Left kidney (tissue), 8 donors: ENCODE measurements at places on chromosomes 12 and 14. TPM values are rescaled to one million over a fixed set of nuclear protein-coding genes. Genes with fewer than 3 reads are reported as not detected.

- no peak for DNase-seq
These were observed 12.9 kb downstream of the STXBP6 start for GRCh38 chr14:25037032-25037431.

The SLCO1B1 gene
- not detected for polyA plus RNA-seq

The MGST1 gene
- polyA plus RNA-seq: 29.8 TPM

GRCh38 chr14:64500088-64500487, 3.5 kb downstream of the ZBTB25 start:
- no peak for DNase-seq

- no peak for DNase-seq
These were observed 51.8 kb upstream of the FBRSL1 start for GRCh38 chr12:132437943-132438700.

GRCh38 chr14:39085933-39086332, 17.1 kb downstream of the SEC23A start:
- DNase-seq: no peak

GRCh38 chr14:32417956-32418552, 89.0 kb downstream of the AKAP6 start:
- DNase-seq: no peak

DNA sequence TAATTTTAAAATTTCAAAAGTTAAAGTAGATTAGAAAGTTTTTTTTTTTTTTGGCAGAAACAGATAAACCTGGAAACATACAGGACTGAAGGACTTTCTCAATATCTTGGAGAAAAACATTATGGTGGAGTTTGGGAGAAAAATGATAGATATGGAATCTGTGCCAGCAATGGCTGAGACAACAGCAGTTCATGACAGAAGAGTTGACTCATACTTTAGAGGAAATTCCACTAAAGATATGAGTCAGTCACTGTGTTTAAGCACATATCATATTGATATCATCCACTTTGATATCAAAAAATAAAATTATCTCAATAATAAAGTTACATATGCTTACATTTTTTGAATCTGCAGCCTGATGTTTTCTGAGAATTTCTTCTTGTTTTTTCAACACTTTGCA, 193.9 kb upstream of the OR4E1 start:
- DNase-seq: no peak

GRCh38 chr14:90848944-90849731, 32.9 kb upstream of the TTC7B start:
- DNase-seq: no peak

The CDKL1 gene
- polyA plus RNA-seq: 8.6 TPM

The GPR65 gene
- polyA plus RNA-seq: 0.50 TPM

- DNase-seq: no peak
These were observed 20.2 kb upstream of the DUSP16 start for GRCh38 chr12:12582895-12583303.

The KRT7 gene
- 56.5 TPM for polyA plus RNA-seq

GRCh38 chr14:99260587-99261551, 11.1 kb downstream of the BCL11B start:
- DNase-seq: no peak

DNA sequence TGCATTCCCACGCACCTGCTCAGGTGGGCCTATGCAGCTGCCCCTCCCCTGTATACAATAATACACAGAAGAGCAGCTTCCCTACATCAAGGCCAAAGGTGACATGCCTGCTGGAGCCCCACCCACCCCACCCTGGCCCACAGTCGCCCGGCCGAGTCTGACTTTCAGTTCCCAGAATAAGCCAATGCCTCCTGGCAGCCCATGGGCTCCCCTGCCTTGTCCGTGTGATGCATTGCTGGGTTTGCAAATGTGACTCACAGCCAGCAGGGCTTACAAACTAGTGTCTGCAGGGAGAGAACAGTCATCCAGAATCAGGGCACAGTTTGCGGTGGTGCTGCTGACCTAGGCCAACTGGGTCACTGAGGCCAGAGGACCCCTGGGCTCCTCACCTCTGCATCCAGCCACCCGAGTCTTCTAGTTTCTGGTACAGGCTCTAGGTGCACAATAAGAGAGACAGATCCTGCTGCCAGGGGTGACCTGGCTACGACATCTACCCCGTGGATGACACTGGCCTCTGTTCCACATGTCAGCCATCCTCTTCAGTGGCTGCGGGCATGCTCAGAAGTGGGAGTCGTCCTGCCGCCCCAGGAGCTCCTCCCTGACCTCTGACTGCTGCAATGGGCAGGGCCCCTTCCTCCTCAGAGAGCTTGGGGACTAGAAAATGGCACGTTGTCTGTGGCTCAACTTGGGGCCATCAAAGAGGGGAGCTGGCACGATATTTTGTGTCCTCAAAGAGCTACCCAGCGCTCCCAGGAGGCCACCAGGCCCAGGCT, 84.5 kb downstream of the CHGA start:
- no peak for DNase-seq

- DNase-seq: no peak
These were observed 117.2 kb upstream of the DNM1L start for GRCh38 chr12:32561931-32562341.

DNA sequence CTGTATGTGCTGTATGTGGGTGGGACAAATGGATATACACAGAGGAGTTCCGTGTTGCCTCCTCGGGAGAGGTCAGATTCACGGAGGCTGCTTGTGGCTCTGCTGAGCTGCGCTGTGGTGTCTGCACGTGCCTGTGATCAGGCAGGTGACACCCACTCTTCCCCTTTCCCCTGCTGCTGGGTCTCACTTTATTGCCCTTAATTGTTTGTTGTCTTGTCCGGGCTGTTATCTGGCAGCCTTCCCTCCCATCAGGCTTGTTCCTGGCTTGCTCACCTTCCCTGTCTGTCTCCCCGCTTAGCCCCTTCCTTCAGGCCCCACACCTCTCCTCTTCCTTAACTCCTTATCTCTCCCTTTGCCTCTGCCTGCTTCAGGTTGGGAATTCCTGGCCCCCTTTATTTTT, 13.5 kb downstream of the WNT5B start:
- no peak for DNase-seq

GRCh38 chr14:99454246-99454645, 26.4 kb downstream of the SETD3 start:
- DNase-seq: no peak

DNA sequence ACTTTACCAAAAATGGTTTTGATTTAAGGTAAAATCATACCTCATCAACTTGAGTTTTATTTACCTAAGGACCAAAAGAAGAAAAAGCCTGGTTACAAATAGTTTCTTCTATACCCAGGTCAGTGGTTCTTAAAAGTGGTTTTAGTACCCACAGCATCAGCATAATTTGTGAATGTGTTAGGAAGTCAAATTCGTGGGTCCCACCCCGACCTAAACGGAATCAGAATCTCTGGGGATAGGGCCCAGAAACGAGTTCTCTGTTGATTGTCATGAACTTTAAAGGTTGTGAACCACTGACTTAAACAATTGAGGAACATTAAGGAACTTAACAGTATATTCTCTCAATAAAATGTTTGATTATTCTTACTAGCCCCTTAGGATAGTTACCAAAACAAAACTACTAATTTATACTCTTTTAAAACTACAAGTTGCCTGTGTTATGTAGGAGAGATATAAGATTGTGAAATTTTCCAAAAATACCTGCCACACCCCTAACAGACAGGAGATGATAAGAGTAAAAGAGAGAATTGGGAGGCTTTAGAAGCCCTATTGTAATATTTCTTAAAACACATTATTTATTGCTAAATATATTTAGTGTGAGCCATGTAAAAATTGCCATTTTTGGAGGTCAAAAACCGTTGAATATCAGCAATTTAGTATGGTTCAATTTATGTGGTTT, 669 bp upstream of the SLC25A21 start:
- DNase-seq: no peak

GRCh38 chr14:23171222-23171975, 12.1 kb downstream of the SLC7A8 start:
- no peak for DNase-seq

The NOVA1 gene
- 34.0 TPM for polyA plus RNA-seq

DNA sequence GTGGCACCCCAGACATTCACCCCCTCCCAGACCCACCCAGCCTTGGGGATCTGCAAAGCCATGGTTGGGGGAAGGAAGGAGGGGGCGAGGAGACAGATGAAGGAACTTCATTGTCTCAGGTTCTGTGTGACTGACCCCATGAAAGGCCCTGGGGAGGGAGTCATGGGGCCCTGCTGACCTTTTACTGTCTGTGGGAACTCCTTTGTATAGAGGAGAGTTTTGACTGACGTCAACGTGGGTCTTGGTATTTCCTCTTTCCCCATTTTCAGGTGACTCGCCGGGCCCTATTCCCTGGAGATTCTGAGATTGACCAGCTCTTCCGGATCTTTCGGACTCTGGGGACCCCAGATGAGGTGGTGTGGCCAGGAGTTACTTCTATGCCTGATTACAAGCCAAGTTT, 3.1 kb upstream of the RAB5B start:
- no peak for DNase-seq

DNA sequence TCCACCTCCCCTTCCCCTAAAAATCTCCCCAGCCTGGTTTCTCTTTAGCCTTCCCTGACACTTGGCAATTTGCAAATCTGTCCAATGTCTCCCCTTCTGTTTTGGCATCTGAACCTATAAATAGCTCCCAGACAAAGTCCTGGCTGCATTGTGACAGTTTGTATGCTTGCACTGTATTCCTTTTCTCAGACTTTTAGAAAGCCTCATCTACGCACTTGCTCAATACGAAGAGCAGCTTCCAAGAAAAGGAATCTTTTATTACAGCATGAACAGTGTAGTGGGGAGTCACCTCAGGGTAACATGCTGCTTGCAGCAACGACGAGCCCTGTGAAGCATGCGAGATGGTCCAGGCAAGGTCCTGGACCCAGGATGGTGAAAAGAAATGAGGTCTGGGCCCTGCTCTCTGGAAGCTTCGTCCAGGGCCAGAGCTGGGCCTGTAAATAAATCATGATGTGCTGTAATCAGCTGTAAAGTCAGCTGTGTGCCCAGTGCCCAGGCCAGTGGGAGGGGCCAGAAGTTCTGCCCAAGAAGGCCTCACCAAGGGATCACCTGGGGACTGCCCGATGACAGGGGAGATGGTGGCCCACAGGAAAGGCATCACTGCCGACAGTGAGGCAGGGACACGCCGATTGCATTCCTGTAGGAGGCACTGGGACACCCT, 88.3 kb downstream of the RIN3 start:
- DNase-seq: no peak

- DNase-seq: no peak
These were observed 158.2 kb upstream of the NTF3 start for GRCh38 chr12:5273709-5274108.

The ATG101 gene
- 23.4 TPM for polyA plus RNA-seq

The NXPH4 gene
- 4.2 TPM for polyA plus RNA-seq

The TAPBPL gene
- 15.4 TPM for polyA plus RNA-seq

The CLBA1 gene
- polyA plus RNA-seq: 25.0 TPM

- DNase-seq: no peak
These were observed 2.8 kb downstream of the CKB start for GRCh38 chr14:103519837-103520212.

DNA sequence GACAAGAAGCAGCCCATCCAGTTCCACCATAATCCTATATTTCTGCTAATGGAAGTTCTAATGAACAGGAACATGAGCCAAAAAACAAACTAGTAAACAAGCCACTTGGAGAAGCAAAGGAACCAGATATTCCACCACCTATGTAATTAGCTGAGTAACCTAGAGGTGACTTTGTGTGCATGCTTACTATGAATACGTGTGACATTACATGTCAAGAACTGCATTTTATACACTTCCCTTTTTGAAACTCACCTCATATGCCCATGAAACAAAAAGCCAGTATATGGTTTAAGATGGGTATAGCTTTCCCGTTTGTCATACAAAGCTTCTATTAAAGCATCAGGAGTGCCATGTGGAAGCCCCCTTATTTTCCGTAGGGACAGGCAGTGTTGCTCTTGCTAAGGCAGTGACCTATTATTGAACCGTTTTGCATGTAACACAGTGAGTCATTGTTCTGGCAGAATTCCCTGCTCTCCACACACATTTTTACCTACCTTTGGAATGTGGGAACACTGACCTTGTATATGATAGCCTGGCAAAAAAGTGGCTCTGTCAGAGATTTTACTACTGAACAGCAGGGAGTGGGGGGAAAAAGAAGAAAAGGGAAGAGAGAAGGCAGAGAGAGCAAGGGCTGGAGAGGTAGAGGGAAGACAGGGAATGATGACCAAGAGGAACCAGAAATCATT, 34.8 kb upstream of the FRMD6 start:
- DNase-seq: no peak
